ENCODE measurements at places on chromosomes 1 and 21.

DNA sequence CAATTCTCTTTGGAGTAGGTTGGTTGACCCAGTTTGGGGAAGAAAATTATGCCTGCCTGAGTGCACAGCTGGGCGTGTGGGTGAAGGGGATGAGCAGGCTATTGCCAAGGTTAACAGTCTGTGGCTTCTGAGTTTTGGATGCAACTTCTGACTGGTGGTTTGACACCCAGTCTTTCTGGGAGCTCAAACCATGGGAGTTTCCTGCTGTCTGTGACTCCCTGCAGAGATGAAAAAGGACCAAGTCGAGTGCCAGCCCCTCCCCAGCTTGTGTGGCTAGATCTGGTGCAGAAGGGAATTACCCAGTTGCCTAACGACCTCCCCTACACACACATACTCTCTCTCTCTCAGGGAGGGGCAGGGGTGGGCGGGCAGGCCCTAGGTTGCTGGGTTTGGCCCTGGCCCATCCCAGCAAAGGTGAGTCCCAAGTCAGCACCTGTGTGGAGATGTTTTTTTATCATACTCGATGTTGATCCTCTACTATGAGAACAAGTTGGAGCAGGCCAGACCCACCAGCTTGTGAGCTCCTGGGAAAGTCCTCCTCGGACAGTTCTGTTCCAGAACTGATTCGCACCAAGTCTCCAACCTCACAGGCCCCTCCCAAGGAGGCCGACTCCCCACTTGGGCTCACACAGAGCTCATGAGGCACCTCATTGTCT, 28.2 kb downstream of the PKP1 start:
- peak; percentile 97 for DNase-seq

DNA sequence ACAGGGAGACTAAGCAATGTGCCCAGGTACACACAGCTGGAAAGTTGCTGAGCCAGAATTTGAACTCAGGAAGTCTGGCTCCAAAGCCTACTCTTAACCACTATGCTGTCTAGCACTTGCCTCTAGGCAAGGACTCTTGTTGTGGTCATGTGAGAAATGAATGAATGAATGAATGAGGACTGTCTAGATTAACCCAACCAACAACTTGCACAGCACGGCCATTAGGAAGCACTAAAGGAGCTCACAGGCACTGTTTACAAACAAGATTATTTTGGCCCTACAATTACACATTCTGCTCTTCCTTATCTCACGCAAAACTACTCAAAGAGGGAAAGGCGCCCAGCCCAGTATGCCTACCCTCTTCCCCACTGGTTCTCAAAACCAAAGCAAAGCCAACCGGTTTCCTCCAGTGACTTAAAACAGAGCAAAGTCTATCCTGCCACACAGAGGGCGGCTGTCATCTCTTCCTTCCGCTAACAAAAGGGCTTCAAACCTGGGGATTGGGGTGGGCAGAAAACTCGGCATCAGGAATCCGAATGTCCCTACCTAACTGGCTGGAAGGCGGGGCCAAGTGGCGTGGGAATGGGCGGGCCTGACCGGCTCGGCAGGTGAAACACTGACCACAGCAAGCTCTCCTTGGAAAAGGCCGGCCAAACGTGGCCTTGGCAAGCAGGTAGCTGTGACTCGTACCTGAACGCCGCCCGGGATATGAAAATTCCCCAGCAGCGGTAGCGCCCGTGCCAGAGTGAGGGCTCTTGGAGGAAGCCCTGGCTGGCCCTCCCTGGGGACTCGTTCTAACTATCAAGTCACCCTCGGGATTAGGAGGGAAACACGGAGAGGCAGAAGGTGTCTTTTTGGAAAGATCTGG, 948 bp downstream of the STK40 start:
- peak; percentile 46 for DNase-seq

DNA sequence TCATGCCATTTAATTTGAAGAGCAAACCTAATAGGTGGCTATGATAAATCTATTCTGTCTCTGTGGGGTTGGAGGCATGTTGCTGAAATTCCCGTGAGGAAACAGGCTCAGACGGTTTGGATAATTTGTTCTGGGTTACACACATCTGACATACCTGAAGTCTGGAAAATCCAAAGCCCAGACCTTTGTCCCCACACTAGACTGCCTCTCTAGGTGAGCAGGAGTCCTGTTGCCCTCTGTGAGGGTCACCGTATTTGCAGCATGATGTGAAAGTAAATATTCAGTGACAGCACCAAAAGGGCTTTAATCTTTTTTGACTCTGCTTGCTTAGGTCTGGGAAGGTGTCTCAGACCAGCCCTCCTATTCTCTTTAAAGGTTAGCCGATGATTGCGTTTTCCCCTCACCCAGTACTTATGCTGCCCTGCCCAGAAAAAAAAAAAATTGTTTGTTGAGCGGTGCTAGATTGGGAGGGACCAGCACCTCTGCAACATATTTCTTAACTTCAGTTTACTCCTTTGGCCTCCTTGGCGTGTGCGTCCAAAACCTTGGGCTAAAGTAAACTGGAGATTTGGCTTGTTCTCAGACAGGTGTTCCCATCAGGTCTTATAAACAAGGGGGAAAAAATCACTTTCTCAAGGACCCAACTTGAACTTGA, 67.0 kb downstream of the CACHD1 start:
- DNase-seq: no peak

DNA sequence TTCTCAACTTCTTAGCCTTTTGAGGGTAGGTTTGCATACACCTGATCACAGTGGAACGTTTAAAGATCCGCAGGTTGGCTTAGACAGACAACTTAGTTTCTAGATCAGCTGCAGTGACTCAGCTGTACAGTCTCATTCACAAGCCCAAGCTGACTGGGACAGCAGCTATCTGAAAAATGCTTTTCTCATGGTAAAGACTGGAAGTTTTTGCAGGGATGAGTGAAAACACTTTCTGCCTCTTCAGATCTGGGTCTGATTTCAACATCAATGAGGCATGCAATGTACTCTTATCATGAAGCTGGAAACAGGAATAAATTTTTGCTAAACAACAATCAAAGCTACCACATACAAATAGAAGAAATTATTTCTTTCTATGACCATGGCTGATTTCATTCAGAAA, 61.1 kb upstream of the PTBP2 start:
- DNase-seq: peak; percentile 22

DNA sequence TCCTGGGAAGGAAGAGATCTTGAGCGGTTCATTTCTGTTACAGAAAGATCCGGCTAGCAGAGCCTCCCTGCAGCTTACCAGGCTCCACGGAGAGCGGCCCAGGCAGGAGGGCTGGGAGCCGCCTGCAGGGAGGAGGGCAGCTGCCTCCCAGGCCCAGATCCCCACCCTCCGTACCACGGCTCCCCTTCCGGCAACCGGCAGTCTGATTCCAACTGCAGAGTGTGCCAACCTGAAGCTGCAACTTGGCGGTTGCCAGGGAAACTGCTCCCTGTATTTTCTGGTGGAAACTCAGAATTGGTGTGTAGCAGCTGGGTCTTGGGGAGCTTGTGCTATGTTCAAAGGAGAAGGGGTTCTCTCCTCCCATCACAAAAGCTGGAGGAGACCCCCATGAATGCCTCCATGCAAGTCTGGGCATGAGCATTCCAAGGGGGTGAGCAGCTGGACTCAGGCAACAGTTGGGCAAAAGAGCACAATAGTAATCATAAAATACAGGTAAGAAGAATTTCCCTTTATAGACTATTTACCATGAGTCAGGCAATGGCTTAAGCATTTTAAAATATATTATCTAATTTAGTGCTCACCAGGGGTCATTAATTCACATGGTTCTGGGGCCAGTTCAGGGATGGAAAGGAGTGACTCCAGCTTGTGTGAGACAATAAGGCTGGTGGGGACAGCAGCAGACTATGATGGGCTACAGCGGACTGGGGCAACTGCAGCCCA, 46.1 kb upstream of the KAZN start:
- DNase-seq: no peak

GRCh38 chr21:18893406-18893805, 489.8 kb upstream of the TMPRSS15 start:
- no peak for DNase-seq

DNA sequence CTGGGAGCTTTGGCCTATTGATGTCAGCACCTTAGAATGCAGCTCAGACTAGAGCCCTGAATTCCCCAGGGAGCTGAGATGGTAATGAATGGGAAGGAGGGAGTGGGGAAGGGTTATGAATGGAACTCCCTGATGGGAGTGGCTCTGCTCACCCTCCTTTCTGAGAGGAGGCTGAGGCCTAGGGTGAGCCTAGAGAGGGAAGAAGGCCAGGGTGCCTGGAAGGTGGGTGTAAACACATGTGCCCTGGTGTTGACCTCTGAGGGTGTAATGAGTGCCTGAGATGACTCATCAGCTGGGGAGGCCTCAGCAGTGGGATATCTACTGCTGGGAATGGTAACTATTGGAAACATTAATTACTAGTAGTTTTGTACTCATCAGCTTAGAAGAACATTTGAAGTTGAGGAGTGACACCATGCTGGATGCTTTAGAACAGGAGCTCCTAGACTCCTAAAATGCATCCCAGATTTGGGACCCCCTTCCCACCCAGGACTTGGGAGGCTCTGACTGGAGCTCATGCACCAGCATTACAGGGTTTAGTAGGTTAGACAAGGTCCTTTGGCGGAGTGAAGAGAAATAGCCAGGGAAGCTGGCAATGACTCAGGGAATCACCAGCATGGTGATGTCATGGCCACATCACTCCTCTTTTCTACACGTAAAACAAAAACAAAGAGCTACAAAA, 16.0 kb upstream of the PIGV start:
- peak; percentile 88 for DNase-seq

GRCh38 chr1:217457016-217457415, 173.9 kb downstream of the GPATCH2 start:
- peak; percentile 61 for DNase-seq

- peak; percentile 78 for DNase-seq
Observed at GRCh38 chr1:151568626-151569088, 28.5 kb downstream of the TUFT1 start.

DNA sequence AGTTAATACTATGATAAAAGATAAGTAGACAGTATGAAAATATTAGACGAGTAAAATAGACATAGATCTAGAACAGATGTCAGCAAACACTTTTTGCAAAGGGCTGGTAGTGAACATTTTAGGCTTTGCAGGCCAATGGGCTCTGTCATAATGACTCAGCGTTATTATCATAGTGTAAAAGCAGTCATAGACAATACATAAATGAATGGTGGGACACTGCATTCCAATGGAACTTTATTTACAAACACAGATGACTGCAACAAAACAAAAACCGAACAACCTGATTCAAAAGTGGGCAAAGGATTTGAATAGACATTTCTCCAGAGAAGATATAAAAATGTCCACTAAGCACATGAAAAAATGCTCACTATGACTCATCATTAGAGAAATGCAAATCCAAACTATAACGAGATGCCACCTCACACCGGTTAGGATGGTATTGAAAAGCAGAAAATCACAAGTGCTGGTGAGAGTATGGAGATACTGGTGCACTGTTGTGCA, 7.3 kb downstream of the GSTM5 start:
- peak; percentile 50 for DNase-seq

DNA sequence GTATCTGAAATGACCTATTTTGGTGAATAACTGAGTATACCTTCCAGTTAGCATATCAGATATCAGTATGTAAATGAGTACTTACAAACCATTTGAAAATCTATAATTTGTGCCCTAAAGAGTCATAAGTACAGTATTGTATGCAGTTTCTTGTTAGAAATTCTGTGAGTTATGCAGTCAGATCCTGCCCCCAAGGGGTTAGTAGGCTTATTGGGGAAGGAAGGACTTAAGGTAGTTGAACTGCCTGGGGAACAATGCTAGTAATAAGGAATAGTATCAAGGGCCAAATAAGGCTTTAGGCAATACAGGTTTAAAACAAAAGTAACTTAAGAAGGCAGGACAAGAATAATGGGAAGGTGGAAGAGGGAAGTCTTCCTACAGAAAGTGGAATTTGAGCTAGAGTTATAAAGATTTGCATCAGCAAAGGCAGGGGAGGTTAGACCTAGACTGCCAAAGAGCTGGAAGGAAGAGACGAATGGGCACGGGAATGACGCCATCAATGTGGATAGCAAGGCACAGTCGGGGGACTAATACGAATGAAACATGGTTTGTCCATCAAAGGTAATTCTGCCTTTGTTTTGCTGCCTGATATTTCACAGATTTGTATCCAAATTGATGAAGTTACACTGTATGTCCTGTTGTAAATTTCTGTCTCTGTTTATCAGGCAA, 182.9 kb upstream of the DPYD start:
- peak; percentile 13 for DNase-seq

GRCh38 chr1:186849271-186849671, 20.5 kb downstream of the PLA2G4A start:
- DNase-seq: no peak

DNA sequence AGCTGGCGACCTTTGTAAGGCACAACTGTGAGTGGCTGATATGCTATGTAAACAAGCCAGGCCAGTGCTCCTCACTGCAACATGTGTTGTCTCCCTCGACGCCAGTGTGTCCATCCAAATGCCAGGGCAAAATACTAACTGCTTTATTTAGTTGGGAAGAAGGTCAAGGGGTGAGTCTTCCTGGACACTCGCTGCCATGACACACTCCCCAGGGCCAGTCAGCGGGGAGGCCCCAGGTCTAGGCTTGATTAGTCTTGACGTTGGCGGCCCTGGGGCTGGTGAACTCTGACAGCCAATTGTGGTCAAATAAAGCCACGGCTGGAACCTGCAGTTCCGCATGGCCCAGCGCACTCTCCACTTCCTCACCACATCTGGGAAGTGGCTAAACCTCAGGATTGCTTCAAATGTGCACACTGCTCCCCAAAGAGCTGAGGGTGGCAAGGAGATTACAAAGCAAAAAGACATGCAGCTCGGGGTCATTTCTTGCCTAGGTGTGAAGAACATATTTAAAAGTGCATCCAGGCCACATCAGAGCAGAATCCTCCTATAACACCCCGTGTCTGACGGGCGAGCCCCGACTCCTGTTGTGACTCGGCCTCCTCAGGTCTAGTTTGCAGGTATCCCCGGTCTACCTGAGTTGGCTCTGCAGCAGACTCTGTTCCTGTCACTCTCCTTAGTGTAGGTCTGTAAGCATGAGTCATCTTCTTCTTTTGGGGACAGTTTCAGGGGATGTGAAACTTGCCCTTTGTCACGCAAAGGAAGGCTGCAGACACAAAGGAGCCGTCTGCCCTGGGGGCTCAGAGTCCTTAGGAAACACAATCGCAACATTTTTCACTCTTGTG, 183.5 kb downstream of the RUNX1 start:
- DNase-seq: no peak

DNA sequence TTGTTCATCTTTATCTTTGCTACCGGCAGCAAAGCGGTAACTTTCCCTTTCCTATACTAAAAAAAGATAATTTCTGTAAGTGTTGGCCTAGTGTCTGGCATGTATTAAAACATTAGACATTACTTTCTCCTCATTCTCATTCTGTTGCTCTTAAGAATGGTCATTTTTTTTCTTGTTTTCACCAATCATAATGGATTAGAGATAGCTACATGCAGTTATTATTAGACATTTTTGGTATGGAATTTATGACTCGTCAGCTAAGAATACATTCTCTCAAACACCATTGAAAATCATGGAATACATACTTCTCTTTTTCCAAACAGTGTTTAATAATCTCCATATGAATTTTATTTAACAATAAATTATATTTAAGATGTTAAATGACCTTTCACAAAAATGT, 1154.6 kb downstream of the BRINP3 start:
- no peak for DNase-seq

DNA sequence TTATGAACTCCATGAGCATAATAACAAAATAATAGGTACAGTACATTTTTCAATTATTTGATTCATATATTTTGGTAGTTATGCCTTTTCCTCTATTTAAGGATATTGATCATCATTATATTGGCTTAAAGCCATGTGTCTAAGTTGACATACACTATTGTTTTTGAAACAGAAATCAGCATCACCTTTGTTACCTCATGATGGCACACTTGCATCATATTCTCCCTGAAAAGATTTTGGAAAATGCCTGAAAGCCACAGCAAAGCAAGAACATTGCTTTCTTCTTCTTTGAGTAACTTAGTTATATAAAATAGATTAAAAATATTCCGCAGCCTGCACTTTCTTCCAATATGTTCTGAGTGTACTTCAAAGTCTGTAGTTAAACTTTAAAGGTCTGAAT, 33.3 kb downstream of the TMPRSS15 start:
- no peak for DNase-seq
